ENCODE measurements at places on chromosomes 2 and 18. TPM values are rescaled to one million over a fixed set of nuclear protein-coding genes. Genes with fewer than 3 reads are reported as not detected.

Gene SLC16A14
- total RNA-seq, result 0.34 TPM

Gene MALL
- total RNA-seq, result 17.4 TPM

Gene ZNF236
- 4.6 TPM for total RNA-seq

Gene CABYR
- 6.4 TPM for total RNA-seq

Data from hair follicular keratinocyte (primary cell).